ENCODE measurements at places on chromosomes 7 and 10.
A peak's percentile ranks its signal among the peaks of the same experiment; 100 is the strongest.

DNA sequence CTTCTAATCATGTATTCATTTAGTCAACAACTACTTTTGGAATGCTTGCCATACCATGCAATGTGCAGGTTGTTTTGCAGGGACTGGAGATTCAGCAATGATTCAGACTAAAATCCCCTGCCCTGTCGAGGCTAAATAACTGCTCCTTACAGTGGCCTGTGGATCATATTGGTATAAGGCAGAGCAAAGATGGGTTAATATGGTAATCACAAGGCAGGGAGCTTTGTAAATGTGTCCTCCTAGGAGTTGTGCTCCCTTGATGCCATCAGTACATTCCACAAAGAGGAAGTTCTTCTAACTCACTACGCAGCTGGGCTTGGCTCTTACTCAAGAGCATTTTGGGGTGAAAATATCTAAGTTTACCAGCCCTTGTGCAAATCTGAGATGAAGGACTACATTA lies 614 bp upstream of the IFIT2 start:
- peak; percentile 76 for DNase-seq

DNA sequence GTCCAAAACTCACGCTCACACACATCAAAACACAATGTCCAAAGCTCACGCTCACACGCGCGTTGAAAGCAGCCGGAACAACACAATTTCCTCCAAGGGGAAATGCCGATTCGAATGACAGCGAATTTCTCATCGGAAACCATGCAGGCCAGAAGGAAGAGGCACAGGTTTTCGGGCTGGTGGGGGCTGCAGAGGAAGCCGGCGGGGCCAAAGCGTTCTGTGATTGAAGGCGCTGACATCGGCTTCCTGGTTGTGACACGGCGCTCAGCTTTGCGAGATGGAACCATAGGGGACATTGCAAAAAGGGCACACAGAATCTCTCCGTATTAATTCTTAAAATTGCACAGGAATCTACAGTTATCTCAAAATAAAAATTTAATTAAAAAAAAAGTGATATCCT lies 61.3 kb downstream of the FOXL3 start:
- no peak for DNase-seq

- no peak for DNase-seq
These were observed 68.0 kb downstream of the PIP4K2A start for GRCh38 chr10:22646388-22646853.

DNA sequence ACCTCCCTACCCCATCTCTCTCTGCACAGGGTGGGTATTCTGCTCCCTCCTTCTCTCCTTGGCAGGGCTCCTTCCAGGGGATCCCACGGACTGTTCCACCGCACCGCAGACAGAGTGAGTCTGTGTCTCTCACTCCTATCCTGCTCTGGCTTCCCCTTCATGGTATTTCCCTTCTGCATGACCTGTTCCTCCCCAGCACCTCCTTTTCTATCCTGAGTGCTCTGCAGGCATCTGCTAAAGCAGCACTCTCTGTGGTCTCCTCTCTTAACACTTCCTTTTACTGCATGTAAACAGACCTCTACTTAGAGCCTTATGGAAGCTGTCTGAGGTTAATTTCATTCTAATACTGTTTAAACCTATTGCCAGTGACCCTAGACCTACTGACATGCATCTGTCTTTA lies 171.5 kb downstream of the CCSER2 start:
- no peak for DNase-seq

DNA sequence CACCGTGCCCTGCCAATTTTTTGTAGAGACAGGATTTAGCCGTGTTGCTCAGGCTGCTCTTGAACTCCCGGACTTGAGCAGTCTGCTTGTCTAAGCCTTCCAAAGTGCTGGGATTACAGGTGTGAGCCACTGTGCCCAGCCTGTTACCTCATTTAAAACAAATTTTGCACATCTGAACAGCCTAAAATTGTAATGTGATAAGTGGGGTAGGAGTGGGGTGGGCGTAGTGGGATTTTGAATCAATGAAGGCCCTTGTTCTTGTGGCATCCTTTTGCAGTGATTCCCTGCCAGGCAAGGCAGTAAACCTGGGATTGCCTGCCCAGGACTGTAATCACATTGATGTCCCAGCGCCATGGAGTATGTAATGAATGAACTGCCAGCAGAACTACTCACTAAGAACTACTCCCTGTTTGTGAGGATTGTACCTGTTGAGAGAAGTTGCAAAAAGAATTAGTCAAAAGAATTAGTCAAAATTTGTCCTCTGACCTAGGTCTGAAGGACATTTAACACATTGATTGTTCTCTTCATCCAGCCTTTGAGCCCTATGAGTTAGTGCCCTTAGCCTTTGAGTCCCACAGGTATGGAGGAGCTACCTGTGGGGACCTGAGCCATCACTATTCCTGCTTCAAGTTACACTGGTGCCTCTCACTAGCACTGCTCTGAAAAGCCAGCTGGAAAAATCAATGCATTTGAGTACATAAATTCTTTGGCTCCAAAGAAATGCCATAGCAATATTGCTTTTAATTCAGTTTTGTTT lies 5.3 kb downstream of the RPS24 start:
- DNase-seq = no peak

DNA sequence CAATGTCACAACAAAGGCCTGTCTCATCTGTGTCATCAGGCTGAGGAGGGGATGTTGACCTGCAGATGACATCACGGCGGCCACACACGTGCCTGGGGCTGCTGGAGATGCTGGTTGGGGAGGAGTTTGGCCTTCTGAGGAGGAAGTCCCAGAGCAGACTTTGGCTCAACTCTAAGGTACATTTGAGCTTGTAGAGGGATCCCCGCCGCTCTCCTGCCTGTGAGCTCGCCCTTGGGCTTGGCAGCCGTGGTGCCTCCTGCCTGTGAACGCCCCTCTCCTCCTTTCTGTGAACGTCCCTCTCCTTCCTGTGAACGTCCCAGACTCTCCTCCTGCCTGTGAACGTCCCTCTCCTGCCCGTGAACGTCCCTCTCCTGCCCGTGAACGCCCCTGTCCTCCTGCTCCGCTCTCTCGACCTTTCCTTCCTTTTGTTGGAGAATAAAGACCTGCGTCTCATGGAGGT lies 176.4 kb downstream of the DNAJB6 start:
- peak; percentile 4 for DNase-seq

DNA sequence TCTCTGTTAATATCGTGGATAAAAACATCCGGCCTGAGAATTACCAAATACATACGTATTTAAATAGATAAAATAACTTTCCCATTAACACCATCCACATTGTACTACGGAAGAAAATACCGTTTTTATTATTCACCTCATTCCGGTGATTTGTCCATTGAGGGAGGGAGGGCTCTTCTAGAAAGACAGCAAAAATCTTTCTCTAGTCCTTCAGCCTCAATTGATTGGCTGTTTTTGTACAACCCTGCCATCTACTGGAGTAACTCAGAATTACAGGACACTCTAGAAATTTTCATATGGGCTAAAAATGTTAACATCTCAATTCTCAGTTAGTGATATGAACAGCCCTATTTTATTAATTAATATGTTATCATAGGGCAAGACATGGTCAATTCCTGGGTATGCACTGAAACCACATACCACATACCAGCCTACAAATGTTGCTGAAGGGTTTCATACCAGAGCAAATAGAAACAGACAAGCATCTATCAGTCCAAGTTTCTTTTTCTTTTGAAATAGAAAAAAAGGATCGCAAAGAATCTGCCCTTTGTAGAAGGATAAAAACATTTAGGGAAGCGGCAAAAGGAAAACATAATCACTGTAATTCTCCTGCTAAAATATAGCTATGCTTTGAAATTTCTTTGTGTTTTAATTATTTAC lies 55.8 kb upstream of the CDCA7L start:
- peak; percentile 5 for DNase-seq

DNA sequence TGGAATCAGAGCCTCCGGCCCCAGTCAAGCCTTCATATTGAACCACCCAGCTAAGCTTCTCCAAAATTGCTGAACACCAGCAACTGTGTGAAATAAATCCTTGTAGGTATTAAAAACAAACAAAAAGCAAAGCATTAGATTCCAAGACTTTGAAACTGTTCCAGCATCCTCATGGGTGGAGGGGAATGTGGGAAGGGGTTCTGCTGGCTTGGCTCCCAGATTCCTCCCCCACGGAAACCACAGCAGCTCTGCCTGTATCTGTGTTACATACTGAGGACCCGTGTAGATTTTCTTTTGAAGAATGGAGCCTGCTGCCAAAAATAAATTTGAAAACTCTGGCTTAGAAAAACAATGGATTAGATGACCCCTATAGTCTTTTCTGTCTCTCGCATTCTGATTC lies 20.0 kb downstream of the AKR1B1 start:
- no peak for DNase-seq

DNA sequence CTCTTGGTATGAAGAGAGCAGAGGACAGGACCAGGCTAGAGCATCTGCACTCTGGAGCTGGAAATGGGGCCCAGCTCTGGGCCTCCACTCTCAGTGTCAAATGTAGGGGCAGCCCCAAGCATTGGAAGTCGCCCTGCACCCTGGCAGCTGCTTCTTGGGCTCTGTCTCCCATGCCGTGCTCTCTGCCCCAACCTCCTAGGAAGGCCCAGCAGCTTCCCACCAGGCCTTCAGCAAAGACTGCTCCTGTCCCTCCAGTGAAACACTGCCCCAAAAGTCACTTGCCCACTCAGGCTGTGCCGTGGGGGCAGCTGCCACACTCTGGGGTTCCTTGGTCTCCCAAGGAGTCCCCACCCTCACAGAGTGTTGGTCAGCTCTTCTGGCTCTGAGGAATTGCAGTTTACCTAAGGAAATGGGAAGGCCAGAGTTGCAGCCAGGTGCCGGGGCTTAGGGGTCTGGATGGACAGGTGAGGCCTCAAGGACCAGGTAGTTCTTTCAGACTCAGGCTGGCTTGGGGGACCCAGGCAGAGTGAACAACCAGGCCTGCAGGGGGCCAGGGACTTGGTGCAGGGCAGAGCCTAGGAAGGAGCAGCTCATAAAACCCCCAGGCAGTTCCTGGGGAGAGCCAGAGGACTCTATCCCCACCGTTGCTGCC lies 9.4 kb upstream of the OPN4 start:
- no peak for DNase-seq

GRCh38 chr10:34731885-34732701 lies 83.0 kb downstream of the PARD3 start:
- DNase-seq = no peak

GRCh38 chr10:46236941-46237681 lies 49.7 kb upstream of the ANTXRL start:
- DNase-seq = no peak

DNA sequence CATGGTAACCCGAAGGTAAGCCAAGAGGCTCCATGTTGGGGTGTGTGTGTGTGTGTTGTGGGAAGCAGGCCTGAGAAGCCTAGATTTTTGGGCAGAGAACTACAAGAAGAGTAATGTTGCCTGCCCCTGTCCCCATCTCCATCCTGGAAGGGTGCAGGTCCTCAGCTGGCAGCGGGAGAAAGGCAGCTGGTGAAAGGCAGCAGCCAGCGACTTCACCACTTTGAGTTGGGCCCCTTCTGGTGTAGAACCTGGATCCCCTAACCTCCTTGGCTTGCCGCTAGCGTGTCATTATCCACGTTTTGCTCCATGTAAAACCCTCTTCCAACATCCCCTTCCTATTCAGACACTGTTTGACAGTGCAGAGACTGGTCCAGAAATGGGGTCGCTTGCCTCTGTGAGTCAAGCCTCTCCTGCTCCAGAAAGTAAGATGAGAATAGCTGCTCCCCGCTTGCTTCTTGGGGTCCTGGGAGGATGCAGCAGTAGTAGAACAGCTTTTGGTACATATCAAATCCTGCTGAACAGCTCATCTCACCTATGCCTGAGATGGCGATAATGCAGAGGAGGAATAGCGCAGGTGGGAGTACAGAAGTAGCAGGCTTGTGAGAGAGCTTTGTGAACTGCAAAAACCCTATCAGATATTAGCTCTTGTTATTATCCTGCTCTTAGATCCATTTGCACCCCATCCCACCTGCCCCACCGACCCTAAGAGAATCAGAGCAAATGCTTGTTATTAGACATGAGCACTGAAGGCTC lies 22.1 kb upstream of the CDH23 start:
- no peak for DNase-seq

- no peak for DNase-seq
These were observed 54.9 kb upstream of the UNC5B start for GRCh38 chr10:71157435-71157834.

- no peak for DNase-seq
These were observed 273.1 kb downstream of the AGMO start for GRCh38 chr7:15288741-15289140.

GRCh38 chr10:129274748-129275474 lies 192.1 kb upstream of the MGMT start:
- no peak for DNase-seq

GRCh38 chr7:24778543-24779282 lies 21.4 kb upstream of the GSDME start:
- DNase-seq = peak; percentile 96

DNA sequence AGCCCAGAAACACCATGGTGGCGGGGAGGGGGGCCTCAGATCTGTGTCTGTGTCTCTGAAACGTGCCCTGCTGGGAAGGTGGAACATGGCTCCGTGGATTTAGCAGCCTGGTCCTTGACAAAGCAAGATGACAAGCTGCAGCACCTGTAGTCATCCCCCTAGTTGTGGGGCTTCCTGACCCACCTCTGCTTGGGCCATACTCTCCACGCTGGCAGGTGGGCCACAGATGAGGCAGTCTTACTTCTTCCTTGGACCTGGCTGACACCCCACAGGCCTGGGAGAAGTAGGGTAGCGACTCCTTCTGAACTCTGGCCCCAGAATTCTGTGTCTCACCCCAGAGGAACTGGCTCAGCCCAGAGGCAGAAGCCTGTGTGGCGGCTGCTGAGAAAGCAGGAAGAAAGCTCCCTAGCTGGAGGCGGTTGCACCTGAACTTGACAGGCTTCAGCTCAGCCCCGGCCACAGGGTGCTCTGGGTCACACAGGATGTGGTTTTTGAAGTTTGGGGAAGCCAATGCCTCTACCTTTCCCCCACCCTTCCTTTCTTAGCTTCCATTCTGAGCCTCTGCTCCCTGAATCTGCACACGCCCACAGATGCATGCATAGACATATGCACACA lies 113.9 kb downstream of the ABLIM1 start:
- DNase-seq = no peak

GRCh38 chr7:114886241-114886640 lies 35.7 kb upstream of the MDFIC start:
- DNase-seq = no peak

GRCh38 chr10:80468002-80468401 lies 13.9 kb downstream of the TSPAN14 start:
- DNase-seq = no peak

GRCh38 chr7:27242154-27242553 lies 448 bp upstream of the EVX1 start:
- DNase-seq = no peak

DNA sequence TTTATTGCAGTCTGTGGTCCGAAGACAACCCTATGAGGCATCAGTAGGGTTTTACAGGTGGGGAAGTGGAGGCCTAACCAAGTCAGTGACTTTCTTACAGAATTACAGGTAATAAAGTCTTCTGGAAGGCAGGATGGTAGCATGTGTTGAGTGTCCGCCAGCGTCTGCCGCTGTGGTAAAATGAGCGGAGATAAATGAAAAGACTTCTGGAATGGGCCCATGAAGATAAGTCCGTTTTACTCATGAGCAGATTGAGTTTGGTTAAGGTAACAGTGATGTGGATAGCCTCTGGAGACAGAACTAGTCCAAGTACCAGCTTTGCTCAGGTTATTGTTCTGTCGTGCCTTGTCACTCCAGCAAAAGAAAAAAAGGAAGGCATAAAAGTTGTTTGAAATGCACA lies 966 bp downstream of the FBH1 start:
- DNase-seq = no peak

- no peak for DNase-seq
These were observed 488.8 kb upstream of the ZMIZ1 start for GRCh38 chr10:78579995-78580394.

- DNase-seq = no peak
These were observed 203.7 kb upstream of the IMMP2L start for GRCh38 chr7:111765751-111766643.
